ENCODE measurements at places on chromosomes 1 and 21.
A peak's percentile ranks its signal among the peaks of the same experiment; 100 is the strongest.

GRCh38 chr1:183230413-183230812 is 44.3 kb downstream of the LAMC2 start:
- no peak for DNase-seq

DNA sequence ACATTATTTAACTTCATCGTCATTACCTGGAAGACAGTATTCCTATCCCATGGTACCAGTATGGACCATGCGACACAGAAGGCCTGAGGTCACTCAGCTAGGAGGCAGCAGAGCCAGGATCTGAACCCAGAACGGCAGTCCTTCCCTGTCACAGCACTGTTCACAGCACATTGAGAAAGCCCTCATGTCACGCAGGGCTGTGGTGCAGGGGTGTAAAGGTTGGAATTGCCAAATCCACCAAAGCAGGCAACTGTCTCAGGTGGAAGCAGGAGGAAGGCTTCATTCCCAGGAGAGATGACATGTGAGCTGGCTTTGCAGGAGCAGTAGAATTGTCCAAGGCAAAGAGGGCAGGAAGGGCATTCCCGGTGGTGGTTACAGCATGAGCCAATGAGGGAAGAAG is 9.9 kb upstream of the TTC22 start:
- DNase-seq = peak; percentile 26

DNA sequence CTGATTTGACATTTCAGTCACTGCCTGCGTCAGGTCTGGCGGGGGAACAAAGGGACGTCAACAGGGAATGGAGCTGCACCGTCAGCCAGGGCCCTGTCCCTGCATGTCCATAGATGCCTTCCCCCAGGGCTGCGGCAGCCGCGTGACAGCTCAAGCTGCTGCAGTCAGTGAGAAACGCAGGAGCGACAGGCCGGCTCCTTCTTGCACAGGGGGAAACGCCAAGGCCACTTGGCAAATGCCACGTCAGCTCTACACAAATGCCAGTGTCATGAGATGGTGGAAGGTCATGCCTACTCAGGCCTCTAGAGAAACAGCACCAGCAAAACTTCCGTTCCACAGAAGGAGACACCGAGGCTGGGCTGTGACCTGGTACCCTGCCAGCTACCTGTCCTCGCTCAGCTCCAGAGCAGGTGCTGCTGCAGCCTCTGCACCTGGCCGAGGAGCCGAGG is 37.7 kb downstream of the SYF2 start:
- no peak for DNase-seq

GRCh38 chr1:234853906-234854644 is 244.1 kb upstream of the IRF2BP2 start:
- no peak for DNase-seq

DNA sequence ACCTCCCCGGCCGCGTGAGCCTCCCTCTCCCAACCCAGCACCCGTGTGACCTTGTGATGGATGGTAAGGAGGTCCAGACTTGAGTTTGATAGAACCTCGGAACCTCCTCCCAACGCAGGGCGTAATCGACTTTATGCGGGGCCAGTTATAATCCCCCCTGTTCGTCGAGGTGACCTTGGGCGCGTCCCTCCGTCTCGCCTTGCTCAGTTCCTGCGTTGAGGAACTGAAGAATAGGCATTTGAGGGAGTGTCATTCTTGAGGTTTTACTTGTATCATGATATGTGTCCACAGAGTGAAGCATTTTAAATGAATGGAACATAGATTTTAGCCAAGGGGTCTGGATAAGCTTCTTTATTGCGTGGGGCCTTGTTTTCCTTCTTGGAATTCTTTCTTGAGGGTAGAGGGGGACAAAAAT is 433 bp downstream of the TIMM17A start:
- no peak for DNase-seq

DNA sequence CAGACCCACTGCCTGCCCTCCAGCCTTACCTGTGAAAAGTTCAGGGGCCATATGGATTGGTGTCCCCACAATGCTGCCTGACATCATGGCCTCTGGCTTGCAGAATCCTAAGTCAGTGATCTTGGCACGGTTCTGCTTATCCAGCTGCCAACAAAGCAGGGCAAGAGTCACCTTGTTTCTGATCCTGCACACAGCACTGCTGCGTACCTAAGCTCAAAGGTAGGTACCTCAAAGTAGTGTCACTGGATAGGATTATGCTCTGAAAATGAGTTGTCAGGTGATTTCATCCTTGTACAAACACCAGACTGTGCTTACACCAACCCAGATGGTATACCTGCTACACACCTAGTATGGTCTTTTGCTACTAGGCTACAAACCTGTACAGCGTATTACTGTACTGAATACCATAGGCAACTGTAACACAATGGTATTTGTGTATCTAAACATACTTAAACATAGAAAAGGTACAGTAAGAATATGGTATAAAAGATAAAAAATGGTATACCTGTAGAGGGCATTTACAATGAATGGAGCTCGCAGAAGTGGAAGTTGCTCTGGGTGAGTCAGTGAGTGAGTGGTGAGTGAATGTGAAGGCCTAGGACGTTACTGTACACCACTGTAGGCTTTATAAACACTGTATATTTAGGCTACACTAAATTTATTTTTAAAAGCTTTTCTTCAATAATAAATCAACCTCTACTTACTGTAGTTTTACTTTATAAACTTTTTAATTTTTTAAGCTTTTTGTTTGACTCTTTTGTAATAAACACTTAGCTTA is 29.1 kb upstream of the RBBP5 start:
- no peak for DNase-seq

DNA sequence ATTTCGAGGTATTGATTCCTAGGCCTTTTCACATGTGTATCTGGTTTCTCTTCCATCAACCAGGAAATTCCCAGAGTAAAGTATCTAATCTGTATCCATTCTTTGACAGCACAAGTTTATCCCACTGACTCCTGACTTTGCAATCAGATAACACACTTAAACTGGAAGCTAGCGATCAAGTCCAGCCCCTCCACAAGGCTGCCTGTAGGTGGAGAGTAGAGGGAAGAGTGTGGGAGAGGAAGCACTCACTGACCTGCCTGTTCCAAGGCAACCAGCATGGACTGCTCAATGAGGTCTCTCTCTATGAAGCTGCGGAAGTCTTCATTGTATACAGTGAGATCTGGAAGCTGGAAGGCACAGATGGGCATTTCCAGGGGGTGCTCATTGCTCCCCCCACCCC is 30.4 kb upstream of the MTMR11 start:
- DNase-seq = no peak

GRCh38 chr1:245380790-245381535 is 226.2 kb downstream of the KIF26B start:
- no peak for DNase-seq

DNA sequence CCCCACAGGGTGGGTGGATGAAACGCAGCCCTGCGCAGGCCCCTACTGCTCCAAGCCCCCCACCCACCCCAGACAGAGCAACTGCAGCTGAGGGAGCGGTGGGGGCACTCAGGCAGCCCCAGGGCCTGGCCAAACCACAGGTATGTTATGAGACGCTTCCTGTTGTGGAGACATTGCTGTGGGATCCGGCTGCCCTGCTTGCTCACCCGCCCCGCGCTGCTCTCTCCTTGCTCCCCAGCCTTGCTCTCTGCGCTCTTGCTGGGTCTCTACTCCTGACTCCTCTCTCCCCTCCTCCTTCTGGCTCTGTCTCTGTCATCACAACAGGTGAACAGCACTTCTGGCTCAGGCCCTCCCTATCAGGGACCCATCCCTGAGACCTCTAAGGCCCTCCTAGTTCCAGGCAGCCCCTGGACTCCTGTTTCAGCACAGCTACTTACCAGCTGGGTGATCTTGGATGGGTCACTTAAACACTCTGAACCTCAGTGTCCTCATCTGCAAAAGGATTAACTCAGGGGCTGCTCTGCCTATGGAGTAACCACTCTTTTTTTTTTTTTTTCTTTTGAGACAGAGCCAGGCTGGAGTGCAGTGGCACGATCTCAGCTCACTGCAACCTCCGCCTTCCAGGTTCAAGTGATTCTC is 15.9 kb downstream of the COL8A2 start:
- no peak for DNase-seq

- DNase-seq = no peak
These were observed 7.9 kb downstream of the ACAP3 start for GRCh38 chr1:1299686-1300351.

GRCh38 chr1:232586679-232587078 is 43.3 kb downstream of the SIPA1L2 start:
- DNase-seq = no peak

DNA sequence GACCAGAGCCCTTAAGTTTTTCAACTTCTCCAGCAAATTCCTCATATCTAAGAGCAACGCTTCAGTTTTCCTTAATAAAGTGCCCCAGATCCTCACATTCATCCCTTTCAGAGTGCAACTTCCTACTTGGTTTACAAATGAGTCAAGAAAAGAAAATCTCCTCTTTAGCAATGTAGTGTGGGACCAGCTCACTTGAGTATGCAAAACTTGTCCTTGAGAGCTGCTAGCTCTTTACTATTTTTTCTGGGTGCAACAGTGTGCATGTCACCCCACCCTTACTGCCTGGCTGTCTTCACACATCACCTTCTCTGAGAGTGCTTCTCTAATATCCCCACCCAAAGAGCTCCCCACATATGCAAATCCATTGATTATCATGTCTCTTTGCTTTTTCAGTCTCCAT is 203.1 kb upstream of the CAMK1G start:
- no peak for DNase-seq

DNA sequence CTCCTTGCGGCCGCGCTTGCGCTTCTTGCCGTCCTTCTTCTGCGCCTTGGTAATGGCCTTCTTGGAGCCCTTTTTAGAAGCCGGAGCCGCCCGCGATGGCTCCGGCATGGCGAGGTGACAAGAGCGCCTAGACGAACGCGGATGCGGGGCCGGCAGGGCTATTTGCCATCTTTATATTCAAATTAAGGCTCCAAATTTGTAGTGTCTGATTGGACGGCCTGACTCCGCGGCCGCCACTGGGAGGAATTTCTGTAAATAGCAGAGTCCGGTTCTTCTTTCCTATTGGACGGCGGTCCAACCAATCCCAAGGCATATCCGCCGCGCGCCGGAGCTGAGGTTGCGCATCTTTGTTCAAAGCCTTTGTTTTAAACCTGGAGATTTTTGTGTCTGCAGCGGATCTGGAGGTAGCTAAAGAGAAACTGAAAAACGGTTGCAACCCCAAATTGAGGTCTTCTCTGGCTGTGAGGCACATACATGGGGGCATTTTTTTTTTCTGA is 22.6 kb upstream of the RNF187 start:
- no peak for DNase-seq

GRCh38 chr1:72530646-72531045 is 248.3 kb upstream of the NEGR1 start:
- no peak for DNase-seq

DNA sequence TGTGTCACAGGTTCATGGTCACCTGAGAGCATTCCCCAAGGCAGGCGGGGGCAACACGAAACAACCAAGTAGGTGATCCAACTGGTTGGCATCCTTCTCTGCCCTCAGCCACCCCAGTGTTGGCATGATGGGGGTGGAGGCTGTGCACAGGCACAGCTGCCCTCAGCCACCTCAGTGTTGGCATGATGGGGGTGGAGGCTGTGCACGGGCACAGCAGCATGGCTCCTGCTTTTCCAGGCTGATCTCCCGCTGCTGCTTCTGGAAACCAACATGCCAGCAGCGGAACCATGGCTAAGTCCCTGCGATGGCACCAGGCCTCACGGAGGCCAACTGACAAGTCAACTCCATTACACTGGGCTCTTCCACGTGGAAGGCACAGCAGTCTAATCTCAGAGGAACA is 447.8 kb downstream of the PTPRU start:
- DNase-seq = peak; percentile 14

DNA sequence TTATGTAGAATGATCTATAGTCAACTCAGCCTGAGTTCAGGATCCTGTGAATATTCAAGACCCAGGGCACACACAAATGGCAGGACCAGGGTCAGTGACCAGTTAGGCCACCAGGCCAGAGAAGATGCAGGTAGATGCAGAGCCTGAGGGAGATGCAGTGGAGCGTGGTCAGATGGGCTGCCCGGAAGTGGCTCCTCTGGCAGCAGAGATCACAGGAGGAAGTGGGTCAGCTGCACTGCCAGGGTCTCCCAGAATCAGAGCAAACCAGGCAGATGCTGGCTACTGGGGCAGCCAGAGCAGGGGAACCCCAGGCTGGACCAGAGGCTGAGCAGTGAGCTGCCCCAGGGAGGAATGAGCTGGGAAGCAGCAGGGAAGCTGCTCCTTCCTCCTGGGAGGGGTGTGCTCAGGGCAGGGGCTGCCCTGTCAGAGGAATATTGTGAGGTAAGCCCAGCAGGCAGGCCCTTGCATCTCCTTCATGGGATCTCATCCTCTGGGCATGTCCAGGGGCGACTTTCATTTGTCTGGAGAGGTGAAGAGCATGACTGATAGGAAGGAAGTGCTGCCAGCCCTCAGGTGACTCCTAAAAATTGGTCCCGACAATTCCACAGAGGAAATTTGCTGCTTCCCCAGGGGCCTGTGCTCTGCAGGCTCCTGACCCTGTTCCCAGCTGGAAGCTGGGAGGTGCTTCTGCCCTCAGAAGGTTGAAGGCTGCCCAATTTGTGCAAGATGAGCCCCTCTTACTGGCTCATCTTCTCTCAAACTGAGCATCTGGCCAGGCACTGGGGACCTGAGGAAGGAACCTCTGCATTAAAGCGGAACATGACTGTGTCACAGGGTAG is 49.3 kb downstream of the STUM start:
- no peak for DNase-seq

DNA sequence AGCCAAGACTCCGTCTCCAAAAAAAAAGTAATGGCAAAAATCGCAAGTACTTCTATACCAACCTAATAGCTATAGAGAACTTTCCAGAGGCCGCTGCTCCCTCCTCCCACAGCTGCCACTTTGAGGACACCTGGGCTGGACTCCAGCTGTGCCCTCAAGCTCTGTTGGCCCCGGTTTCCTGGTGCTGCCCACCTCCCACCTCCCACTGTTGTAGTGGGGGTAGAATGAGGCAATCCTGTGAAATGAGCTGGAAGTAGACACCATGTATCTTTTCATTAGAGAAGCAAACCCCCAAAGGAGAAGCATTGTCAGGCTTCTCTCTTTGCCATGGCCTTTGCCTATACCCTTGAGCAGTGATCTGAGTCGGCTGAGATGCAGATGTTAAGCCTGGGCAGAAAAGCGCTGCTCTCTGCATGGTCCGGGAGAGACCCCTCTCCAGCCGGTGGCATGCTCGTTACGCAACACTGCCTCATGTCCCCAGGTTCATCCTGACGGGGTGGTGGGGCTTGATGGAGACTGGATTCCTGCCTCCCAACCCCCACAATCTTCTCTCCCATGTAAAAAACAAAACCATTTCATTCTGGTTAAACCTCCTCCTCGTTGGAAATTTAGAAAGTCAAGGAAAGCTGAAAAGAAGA is 39.7 kb downstream of the SIM2 start:
- DNase-seq = peak; percentile 49

DNA sequence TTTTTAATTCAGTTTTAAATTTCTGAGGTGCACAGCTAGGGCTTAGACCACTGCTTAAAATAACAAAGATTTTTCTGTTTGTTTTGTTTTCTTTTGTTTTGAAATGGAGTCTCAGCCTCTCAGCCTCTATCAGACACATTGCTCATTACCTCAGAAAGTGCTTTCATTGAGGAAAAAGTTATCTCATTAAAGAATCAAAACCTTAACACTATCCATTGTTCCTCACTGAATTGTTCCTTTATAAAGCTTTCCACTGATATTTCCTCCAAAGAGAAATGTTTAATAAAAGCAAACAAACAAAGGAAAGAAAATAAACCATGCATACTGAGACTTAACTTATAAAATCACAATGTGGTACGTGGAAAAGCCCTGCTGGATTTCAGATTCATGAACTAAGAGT is 63.8 kb downstream of the SIPA1L2 start:
- DNase-seq = no peak

GRCh38 chr1:27499142-27499541 is 9.2 kb upstream of the WASF2 start:
- peak; percentile 20 for DNase-seq

- DNase-seq = no peak
These were observed 14.5 kb downstream of the SAMD11 start for GRCh38 chr1:938088-938683.

- no peak for DNase-seq
These were observed 11.5 kb downstream of the TRAPPC3 start for GRCh38 chr1:36137776-36138175.
